Stimulated activated CD8-positive, alpha-beta memory T cell treated with anti-CD3 and anti-CD28 coated beads, Interleukin-15, amount 100 ng/mL, for 24 hours (primary cell): ENCODE measurements at places on chromosomes 11 and 22.

GRCh38 chr22:23182309-23183060, 2.2 kb downstream of the BCR start:
- no peak for DNase-seq

- no peak for DNase-seq
These were observed 66.0 kb downstream of the WNT7B start for GRCh38 chr22:45910928-45911467.

DNA sequence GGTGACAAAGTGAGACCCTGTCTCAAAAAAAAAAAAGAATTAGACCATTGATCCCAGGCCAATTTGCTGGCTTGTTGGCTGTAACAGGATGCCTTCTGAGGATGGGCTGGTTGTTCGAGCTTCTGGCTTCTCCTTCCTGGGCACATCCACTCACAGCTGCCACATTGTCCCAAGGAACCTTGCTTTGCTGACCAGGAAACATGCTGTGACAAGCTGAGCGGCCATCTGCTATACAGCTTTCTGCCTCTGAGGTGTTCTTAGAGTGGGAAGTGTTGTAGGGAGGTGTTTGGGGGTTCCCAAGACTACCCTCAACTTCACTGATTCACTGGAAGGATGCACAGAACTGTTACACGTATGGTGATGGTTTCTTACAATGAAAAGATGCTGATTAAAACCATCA, 6.5 kb downstream of the SNAP29 start:
- DNase-seq: no peak

DNA sequence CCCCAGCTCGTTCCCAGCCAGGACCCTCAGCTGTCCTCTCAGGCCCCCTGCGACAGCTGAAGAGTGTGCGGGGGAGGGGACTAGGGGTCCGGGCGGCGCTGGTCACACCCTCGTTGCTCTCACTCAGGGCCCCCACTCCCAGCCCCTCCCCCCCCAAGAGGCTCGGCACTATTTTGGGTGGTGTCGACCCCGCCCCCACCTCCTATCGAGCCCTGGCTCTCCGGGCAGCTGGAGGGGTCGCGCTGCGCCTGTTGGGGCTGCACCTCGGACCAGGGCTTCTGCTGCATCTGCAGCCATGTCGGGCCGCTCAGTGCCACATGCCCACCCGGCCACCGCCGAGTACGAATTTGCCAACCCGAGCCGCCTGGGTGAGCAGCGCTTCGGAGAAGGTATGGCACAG, at the start of gene HSPB2:
Gene HSPB2, plus strand, starts transcription at position 200 of the 400 bp plus-strand sequence. Its CDS starts 96 bp downstream, at position 296.
- DNase-seq: no peak

- DNase-seq: no peak
These were observed 22.8 kb downstream of the NPAT start for GRCh38 chr11:108199446-108200321.

DNA sequence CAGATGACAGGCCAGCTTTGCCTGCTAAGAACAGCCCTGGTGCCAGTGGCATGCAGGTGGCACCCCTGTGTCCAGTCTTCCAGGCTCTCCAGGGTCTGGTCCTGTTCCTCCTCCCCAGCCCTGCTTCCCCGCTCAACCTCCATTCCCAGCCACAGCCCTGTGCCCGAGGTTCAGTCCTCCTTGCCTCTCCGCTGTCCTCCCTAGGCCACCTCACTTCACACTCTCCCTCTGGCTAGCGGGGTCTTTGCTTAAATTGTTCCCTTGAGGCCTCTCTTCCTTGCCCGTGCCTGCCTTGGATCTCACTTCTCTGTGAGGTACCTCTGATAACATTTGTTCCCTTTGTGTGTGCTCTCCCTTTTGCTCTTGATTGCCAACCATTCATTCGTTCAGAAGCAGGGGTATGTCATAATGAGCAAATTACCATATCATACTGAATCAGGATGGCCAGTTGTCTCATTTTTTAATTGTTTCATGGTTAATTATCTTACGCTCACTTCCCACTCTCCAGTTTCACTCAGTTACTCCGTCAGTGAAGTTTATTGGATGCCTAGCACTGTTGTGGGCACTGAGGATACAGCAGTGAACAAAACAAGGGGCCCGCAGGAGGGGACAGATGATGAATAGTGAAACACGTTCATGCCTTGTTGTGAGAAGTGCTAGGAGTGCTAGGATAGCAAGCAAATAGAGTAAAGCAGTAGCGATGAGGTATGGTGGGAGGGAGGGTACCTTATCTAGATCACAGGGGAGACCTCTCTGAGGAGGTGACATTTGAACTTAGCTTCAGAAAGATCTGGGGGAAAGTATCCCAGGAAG, 7.4 kb downstream of the BMAL1 start:
- no peak for DNase-seq
